ENCODE measurements at places on chromosomes 1 and 21. TPM values are rescaled to one million over a fixed set of nuclear protein-coding genes. Genes with fewer than 3 reads are reported as not detected.

- no peak for DNase-seq
Observed at GRCh38 chr1:90799326-90799725, 82.2 kb upstream of the BARHL2 start.

Gene CXADR
- 54.9 TPM for total RNA-seq

Gene RGS4
- 31.6 TPM for total RNA-seq

Gene ITLN1
- total RNA-seq = not detected
